ENCODE measurements at places on chromosomes 11 and 22. TPM values are rescaled to one million over a fixed set of nuclear protein-coding genes. Genes with fewer than 3 reads are reported as not detected.

DKK3 gene
- total RNA-seq: 59.5 TPM

CCDC73 gene
- total RNA-seq: 0.25 TPM

SCN3B gene
- 2.8 TPM for total RNA-seq

- DNase-seq: no peak
Observed at GRCh38 chr11:69707176-69707575, 3.4 kb upstream of the FGF19 start.

DNA sequence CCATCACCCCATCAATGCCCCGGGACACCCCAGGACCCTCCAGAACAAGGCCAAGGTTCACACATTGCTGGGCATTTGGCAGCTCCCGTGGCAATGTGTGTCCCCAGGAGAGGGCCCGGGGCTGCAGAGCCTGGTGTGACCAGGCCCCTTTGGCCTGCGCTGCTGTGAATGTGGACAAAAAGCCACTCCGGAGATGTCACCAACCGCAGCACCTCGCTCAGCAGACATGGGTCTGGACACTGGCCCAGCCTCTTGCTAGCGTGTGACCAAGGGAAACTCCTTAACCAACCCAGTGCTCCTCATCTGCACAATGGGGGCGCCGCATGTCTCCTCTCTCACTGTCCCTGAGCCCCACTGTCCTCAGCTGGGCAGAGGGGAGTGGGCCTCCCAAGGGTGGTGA is 8.0 kb upstream of the CHADL start:
- DNase-seq: no peak

GRCh38 chr11:12219757-12220156 is 109.4 kb downstream of the MICAL2 start:
- no peak for DNase-seq

DNA sequence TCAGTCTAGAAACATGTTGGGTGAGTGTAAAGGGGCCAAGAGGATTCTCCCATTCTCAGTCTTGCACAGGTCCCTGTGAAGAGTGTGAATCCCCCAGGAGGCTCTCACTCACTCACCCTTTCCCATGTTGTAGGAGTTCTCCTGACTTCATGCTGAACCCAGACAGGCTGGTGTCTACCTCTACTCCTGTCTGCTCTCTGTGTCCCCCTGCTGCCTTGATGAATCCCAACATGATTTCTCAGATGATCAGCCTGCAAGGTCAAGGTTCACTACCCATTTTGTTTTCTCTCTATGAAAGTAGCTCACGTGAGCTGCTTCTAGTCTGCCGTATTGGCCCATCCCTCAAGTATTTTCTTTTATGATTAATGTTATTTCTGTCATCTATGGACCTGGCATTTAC is 500.6 kb downstream of the ETS1 start:
- DNase-seq: no peak

Measured in kidney (tissue), 22 donors.